ENCODE measurements at places on chromosomes 11 and 22.

GRCh38 chr11:114168691-114169090 lies 109.2 kb downstream of the ZBTB16 start:
- DNase-seq = no peak

DNA sequence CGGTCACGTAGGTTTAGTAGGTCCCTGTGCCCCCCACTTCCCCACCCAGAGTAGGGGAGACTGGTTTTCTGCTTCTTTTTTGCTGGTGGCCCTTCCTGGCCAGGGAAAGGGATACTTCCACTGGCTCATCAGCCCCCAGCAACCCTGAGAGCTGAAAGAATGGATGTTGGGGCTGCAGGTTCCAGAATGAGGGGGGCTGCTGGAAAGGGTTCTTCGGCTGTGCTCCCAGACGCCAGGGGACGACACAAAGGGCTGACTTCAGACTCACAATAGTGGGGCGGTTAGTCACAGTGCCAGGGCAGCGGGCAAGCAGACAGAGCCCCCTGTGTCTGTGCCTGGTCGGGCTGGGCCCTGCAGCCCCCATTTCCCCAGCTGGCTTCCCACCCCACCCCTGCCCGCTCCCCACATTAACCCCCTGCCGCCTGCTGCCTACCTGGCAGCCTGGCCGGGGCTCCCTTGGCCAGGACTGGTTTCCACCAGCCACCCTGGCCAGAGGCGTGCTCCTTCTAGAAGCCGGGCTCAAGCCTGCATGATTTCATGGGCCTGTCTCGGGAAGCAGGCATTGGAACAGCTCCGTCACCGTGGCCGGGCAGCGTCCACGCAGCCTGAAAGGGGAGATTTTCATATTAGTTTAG lies 79.1 kb upstream of the WNT7B start:
- DNase-seq = no peak

DNA sequence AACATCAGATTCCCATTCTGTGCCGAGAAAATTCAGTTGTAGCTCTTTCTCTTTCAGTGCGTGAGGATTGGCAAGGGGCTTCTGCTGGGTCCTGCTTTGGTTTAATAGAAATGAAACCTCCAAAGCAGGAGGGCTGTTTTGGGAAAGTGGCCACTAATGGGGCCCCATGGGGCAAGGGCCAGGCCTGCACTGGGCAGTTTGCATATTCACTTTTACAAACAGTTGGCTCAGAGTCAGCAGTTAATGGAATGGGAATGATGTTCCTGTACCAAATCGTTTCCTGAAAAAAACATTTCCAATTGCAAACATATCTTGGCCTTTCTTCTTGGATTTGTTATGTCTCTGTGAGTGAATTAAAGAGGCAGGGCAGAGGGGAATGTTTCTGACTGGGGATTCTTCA lies 92.1 kb downstream of the PARVA start:
- no peak for DNase-seq

DNA sequence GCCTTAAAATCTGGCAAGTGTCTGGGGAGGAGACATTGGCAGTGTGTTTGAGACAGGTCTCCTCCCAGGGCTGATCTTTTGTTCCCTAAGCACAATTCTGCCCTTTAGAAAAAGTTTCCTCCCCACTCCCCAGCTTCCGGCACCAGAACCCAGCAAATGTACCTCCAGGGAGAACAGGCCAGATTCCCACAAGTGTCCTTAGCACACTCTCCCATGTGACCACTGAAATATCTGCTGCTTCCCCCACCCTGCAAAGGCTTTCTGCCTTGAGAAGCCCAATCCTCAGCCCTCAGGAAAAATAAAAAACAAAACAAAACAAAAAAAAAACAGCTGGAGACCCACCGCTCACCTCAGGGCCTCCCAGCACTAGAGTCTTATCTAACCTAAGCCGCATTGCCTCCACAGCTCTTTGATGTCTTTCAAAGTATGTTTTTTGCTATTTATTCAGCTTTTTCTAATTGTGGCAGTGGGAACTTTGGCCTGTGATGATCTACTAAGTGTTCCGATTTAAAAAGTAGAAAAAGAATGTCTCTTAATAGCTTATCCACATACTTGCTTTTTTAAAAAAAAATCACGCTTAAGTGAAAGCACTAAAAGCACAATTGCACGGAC lies 29.0 kb upstream of the FBLN1 start:
- no peak for DNase-seq

- DNase-seq = no peak
Observed at GRCh38 chr11:122137078-122137793, 21.2 kb upstream of the BLID start.

DNA sequence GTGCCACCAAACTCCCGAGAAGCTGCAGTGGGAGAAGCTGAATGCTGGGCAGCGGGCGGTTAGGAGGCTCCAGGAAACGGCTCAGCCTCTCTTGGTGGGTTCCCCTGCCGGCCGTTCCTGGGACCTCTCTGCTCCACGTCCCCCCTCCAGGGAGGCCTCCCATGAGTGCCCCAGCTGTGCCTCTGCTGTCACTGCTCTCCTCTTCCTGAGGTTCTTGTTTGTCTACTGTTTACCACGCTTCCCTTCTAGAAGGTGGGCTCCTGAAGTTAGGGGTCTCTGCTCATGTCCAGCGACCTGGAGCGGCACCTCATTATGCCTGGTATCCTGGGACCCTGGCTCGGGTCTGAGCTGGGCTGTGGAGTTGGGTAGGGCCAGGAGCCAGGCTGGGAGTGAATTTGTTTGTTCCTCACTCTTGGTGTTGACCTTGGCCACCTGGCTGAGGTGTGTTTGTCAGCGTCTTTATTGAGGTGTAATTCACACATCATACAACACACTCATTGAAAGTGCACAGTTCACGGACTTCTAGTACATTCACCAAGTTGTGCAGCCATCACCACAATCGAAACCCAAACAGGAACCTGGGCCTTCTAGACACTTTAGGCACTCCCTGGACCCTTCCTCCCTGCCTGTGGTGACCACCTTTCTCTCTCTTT lies 37.8 kb upstream of the GRAMD4 start:
- DNase-seq = no peak
